Stimulated activated naive CD4-positive, alpha-beta T cell (primary cell): ENCODE measurements at places on chromosomes 4 and X.

DNA sequence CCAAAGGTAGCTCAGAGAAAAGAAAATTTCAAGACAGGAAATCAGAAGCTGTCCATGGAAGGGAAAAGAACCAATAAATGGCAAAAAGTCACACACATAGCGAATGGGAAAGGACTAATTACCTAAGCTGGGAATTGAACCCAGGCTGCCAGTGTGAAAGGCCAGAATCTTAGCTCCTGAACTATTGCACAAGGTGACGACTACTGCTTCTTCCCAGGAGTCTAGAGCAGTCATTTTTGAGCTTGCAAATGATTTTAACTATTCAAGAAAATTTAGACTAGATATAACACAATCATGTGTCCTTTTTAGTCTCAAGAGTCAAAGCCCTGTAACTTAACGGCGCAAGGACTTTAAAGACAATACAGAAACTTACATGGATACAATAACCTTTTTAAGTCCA is 34.1 kb upstream of the ZNF81 start:
- DNase-seq = no peak

- no peak for DNase-seq
These were observed 68.6 kb upstream of the SORBS2 start for GRCh38 chr4:185880571-185880970.

DNA sequence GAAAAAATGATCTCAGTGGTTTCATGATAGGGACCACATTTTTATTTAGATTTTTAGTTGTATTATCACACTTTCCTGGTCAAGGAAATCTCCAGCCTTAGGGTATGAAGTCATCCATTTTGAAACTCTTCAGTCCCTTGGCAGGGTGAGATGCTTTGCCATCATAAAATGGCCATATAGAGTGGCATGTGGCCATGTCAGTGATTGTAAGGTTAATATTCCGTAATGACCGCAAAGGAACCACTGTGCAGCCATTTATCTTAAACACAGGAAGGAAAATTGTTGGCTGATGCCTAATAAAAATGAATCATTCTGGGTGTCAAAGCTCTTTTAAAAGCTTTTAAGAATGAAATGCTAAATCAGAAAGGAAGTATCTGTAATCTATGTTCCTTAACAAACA is 35.6 kb downstream of the COMMD8 start:
- no peak for DNase-seq

- DNase-seq = no peak
These were observed 61.6 kb upstream of the PRPS1 start for GRCh38 chrX:107566604-107567262.

GRCh38 chr4:117264072-117264471 is 178.7 kb upstream of the TRAM1L1 start:
- no peak for DNase-seq

GRCh38 chr4:150033901-150034300 is 44.3 kb upstream of the DCLK2 start:
- DNase-seq = no peak

- no peak for DNase-seq
These were observed 53.6 kb downstream of the CORIN start for GRCh38 chr4:47784222-47784621.

- no peak for DNase-seq
These were observed 6.1 kb downstream of the GPR82 start for GRCh38 chrX:41730081-41730480.

DNA sequence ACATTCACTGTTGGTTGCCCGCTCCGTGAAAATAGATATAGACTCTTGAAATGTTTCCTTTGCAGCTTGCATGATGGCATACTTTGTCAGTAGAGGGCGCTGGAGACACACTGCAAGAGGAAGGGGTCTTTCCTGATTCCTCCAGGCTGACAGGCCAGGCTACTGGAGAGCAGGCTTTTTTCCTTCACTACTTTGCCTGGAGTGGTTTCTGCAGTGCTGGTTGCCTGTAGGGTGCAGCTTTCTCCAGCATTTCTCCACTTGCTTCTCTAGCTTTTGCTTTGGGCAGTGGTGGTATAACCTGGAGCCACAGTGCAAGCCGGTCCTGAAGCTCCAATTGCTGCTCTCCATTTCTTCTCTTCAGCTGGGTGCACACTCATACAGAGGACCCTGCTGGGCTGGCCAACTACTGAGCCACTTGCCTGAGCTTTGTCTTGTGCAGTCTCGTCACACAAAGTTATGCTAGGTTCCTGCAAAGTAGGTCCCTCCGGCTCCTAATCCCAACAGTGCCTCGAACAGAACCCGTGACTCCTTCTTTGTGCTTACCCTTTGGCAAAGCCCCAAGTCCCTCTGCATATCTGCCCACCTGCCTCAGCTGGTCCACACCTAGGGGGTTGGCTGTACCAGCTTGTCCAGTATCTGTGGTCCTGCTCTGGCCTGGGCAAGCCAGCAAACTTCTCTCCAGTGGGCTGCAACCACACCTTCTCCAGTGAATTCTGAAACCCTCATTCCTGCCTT is 46.3 kb downstream of the RASSF6 start:
- DNase-seq = no peak

- DNase-seq = no peak
These were observed 10.1 kb upstream of the LDB2 start for GRCh38 chr4:16908377-16909021.

DNA sequence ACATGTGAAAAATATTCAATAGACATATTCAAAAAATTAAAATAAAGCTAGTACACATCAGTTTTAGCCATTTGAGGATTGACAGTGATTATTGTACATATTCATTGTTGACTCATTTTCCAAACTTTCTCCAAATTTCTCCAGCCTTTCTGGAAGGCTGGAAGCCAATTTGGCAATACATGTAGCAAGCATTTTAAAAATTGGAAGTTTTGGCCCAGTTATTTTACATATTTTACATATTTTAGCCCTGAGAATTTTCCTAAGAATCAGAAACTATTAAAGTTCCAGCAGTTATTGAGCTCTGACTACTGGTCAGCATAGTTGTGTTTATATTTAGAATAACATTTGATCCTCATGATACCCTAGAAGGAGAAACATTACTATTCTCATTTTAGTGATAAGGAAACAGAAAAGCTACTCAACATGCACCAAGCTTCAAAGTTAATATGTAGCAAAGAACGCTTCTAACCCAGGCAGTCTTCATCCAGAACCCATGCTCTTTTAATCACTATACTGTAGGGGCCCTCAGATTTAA is 3.2 kb downstream of the CABS1 start:
- no peak for DNase-seq

DNA sequence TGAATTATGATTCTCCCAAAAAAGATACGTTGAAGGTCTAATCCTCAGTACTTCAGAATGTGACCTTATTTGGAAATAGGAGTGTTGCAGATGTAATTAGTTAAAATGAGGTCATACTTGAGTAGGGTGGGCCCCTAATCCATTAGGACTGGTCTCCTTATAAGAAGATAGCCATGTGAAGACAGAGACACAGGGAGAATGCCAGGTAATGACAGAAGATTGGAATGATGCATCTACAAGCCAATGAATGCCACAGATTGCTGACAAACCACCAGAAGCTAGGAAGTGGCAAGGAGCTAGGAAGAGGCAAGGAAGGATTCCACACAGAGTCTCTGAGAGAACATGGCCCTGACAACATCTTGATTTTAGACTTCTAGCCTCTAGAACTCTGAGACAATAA is 7.4 kb upstream of the RPS6KA3 start:
- DNase-seq = no peak

DNA sequence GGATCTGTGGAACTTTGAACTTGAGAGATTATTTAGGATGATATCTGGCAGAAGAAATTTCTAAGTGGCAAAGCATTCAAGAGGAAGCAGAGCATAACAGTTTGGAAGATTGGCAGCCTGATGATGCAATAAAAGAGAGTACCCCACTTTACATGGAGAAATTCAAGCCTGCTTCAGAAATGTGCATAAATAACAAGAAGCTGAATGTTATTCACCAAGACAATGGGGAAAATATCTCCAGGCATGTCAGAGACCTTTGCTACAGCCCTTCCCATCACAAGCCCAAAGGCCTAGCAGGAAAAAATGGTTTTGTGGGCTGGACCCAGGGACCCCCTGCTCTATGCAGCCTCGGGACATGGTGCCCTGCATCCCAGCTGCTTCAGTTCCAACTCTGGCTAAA is 420.8 kb downstream of the DTHD1 start:
- no peak for DNase-seq

DNA sequence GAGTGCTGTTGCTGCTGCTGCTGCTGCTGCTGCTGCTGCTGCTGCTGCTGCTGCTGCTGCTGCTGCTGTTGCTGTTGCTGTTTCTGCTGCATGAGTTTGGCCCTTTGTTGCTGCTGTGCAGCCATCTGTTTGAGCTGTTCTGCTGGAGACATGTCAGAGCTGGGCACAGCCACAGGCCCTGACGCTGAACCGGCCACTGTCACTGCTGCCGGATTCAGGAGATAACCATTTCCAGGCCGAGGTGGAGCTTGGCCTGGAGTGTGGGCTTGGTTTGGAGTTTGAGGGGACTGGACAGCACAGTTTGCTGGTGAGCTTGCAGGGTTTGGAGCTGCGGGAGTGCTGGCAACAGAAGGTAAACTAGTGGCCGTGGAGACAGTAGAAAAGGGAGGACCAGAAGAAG is 224.3 kb downstream of the MGST2 start:
- DNase-seq = no peak

DNA sequence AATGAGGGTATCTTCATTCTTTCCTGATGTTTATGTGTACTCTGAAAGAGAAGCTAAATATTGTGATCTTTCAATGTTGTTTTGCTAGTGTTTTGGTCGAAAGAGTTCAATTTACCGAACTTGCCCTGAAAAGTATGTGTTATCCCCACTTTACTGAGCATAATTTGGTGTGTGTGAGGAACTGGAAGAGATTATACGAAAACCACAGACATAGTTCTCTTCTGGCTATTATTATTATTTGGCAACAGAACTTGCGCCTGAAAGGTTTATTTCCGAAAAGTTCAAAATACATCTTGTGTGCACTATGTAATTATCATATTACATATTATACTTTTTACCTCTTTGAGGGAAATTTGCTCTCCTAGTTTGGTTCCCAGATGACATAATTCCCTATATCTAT is 232.5 kb upstream of the INTU start:
- DNase-seq = no peak
